ENCODE measurements at places on chromosomes 3 and 15. TPM values are rescaled to one million over a fixed set of nuclear protein-coding genes. Genes with fewer than 3 reads are reported as not detected.

Gene CPEB1
- 1.2 TPM for polyA plus RNA-seq

Gene TMC3
- not detected for polyA plus RNA-seq

Gene SNAP23
- 107 TPM for polyA plus RNA-seq

Gene SERPINI2
- 0.60 TPM for polyA plus RNA-seq

Gene FETUB
- polyA plus RNA-seq = not detected

Gene PTX3
- 10.9 TPM for polyA plus RNA-seq

Gene ASB14
- not detected for polyA plus RNA-seq

Gene KNL1
- polyA plus RNA-seq = 5.9 TPM

Gene ELL3
- polyA plus RNA-seq = 36.0 TPM

Gene TMEM207
- not detected for polyA plus RNA-seq

Gene FSTL1
- polyA plus RNA-seq = 8.1 TPM

Gene ZIC4
- not detected for polyA plus RNA-seq

Gene GOLGA6B
- not detected for polyA plus RNA-seq

Gene FSIP1
- polyA plus RNA-seq = 12.6 TPM

Gene LRTM1
- not detected for polyA plus RNA-seq

Gene KNG1
- 0.35 TPM for polyA plus RNA-seq

Gene SEMA3G
- polyA plus RNA-seq = 0.23 TPM

Gene PLCD1
- 85.9 TPM for polyA plus RNA-seq

Gene CELF6
- polyA plus RNA-seq = not detected

Gene KBTBD13
- not detected for polyA plus RNA-seq
